Keratinocyte (primary cell): ENCODE measurements at places on chromosomes 12 and 14. TPM values are rescaled to one million over a fixed set of nuclear protein-coding genes. Genes with fewer than 3 reads are reported as not detected.

DNA sequence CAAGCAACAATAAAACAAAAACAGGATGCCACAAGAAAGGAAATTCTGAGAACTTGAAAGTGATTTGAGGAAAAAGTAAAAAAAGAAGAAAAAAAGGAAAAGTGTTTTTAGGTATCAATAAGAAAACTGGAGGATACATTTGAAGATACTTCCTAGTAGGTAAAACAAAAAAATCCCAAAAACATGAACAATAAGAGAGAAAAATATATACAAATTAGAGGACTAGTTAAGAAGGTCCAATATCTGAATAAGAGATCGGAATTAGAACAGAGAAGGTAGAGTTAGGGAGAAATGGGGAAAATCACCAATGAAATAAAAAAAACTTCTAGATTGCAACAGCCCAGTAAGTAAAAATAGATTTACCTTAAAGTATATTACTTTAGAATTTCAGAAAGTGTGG is 8.8 kb downstream of the DEPDC4 start:
- H3K27me3 ChIP-seq = no peaks in the 10 kb centered on the region
- H3K4me3 ChIP-seq = no peak overlapping the region
- no peaks in the 10 kb centered on the region for H3K36me3 ChIP-seq
- H3K27ac ChIP-seq = no peak overlapping the region
- no peak for DNase-seq

DNA sequence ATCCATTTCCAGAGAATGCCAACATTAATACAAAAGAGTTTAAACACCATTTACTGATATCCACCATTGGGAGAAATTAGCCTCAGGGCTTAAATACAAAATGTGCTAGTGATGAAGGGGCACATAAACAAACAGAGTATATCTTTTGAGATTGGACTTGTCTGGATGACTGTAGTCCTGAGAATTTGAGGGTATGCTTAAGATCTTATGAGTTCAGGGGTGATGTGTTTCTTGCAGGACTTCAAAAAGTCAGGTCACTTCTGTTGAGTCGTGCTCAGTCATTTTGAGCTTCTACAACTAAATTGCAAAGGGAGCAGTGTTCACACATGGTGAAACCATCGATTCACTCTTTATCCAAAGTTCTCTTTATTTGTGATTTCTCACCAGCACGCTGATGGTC is 425.7 kb downstream of the ATP23 start:
- no peak overlapping the region for H3K27ac ChIP-seq
- H3K4me1 ChIP-seq = peaks cover 24% of the 10 kb centered on the region
- no peaks in the 10 kb centered on the region for H3K36me3 ChIP-seq
- DNase-seq = no peak
- H3K4me3 ChIP-seq = no peak overlapping the region
- no peaks in the 10 kb centered on the region for H3K27me3 ChIP-seq

GRCh38 chr12:130816097-130816496 is 23.0 kb downstream of the STX2 start:
- no peaks in the 10 kb centered on the region for H3K27me3 ChIP-seq
- H3K4me1 ChIP-seq = peaks cover 6% of the 10 kb centered on the region
- H3K27ac ChIP-seq = no peak overlapping the region
- DNase-seq = no peak

DNA sequence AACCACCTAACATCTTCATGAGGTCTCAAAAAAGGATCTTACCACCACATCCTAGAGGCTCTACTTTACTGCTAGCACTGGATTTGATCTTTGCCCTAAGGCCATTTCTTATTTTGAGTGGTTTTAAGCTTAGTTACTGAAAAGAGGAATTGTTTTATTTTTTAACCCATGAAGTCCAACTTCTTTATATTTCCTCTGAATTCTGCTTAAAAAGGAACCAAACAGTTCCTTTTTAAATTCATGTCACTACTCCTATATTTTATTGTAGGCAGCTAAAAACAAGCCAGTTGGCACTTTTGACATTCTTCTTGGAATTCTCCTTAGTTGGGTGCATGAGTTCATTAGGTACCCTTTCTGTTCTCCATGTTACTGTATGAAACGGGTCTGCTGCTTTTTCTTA is 76.4 kb downstream of the FGD4 start:
- no peak for DNase-seq
- no peaks in the 10 kb centered on the region for H3K27me3 ChIP-seq
- no peaks in the 10 kb centered on the region for H3K4me1 ChIP-seq

DNA sequence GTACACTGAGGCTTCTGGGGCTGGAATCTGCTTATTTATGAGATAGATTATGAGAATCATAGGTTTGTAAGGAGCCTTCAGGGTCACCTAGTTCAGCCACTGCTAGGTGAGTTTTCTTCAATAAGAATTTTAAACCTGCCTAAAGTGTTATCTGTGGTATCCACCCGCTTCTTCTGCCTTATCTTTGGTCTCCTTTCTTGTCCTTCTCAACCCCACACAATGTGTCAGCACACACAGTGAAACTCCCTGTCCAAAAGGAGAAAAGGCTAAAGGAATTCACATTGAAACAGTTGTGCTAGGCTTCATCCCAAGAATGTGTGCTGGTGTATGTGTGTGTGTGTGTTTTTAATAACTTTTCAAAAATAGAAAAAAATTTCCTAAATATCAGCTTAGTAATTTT is 259.3 kb upstream of the BTG1 start:
- H3K36me3 ChIP-seq = no peaks in the 10 kb centered on the region
- no peak overlapping the region for H3K27ac ChIP-seq
- no peak overlapping the region for H3K4me3 ChIP-seq
- H3K4me1 ChIP-seq = no peaks in the 10 kb centered on the region

DNA sequence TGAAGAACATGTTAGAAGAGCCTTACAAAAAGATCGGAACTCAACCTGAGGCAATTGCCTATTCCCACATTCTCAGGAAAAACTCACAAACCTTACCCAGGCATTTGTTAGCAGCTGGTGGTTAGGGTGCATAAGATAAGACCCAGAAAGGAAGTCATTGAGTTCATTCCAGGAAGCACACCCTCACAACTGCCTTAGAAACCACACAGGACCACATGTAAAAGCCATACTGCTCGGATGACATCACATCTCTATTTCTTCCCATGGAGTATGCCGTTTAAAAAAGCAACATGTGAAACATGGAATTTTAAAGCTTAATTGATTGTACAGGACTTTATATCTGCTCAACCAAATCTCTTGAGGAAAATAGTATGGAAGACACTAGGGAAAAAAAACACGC is 411.2 kb downstream of the DAD1 start:
- H3K27ac ChIP-seq = no peak overlapping the region
- no peaks in the 10 kb centered on the region for H3K27me3 ChIP-seq
- H3K4me1 ChIP-seq = no peaks in the 10 kb centered on the region

DNA sequence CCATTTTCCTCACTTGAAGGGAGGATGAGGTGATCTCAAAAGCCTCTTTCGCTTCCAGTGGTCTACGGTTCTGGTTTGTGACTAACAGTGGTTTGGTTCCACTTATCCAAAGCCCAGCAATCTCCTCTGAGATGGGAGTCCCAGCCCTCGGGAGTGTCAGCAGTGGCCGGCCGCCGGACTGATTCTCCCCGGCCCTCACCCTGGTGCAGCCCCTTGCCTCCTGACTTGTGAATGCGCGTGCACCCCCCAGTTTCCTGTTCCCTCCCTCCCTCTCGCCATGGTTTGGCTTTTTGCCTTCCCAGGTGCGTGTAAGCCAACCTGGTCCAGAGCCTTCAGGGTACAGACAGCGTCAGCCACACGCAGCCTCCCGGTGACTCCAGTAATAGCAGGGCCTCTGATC is 74.5 kb downstream of the B4GALNT3 start:
- no peaks in the 10 kb centered on the region for H3K36me3 ChIP-seq
- no peak overlapping the region for H3K4me3 ChIP-seq
- H3K4me1 ChIP-seq = peaks cover 53% of the 10 kb centered on the region
- H3K27ac ChIP-seq = no peak overlapping the region
- DNase-seq = no peak

- no peaks in the 10 kb centered on the region for H3K27me3 ChIP-seq
- H3K4me3 ChIP-seq = no peak overlapping the region
- no peaks in the 10 kb centered on the region for H3K36me3 ChIP-seq
- no peaks in the 10 kb centered on the region for H3K4me1 ChIP-seq
These were observed 316.8 kb downstream of the SSPN start for GRCh38 chr12:26512213-26512612.

GRCh38 chr12:95740751-95741150 is 49.8 kb downstream of the NTN4 start:
- H3K36me3 ChIP-seq = no peaks in the 10 kb centered on the region
- H3K4me1 ChIP-seq = peaks cover 5% of the 10 kb centered on the region
- H3K4me3 ChIP-seq = no peak overlapping the region
- peak; percentile 68 for DNase-seq

GRCh38 chr12:761256-761655 is 8.9 kb downstream of the WNK1 start:
- H3K4me1 ChIP-seq = peaks cover 10% of the 10 kb centered on the region
- H3K36me3 ChIP-seq = peaks cover 6% of the 10 kb centered on the region
- no peak overlapping the region for H3K27ac ChIP-seq

DNA sequence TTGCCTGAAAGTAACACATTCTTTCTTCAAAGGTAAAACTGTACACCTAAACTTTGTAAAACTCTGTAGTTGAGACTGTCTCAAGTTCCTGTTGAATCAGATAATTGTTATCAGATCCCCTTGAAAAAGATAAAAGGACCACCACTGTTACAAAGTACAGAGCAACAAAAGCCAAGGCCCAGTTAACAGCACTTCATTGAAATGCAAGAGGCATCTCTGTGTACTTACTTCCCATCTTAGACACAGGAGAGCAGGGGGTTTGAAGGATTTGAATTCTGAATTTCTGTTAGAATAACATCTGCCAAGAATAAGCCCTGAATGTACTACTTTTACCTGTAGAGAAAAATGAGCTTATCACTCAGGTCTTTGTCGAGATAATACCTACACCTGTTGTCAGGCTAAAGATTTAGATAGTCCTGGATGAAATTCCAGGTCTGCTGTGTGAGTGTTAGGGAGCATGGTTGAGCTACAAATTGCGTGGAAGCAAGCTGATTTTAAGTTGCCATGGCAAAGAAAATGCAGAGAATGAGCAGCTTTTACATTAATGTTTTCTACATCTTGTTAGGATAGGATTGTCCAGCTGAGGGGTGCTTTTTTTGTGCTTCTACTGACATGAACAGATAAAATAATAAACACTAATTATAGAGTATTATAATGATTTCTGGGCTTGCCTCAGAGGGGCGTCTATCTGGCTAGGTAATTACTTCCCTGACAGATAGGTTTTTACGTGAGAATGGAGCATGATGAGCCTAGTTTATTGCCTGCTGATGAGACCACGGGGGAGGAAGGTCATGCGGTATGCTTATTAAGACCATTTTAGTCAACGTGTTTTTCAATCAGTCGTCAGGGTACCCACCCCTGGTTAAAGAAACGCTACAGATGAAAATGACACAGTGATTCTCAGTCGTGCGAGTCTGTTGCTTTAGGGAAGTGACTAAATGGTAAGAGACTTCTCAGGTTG is 309.2 kb downstream of the PAWR start:
- H3K4me3 ChIP-seq = no peak overlapping the region
- H3K27ac ChIP-seq = no peak overlapping the region
- DNase-seq = no peak
- no peaks in the 10 kb centered on the region for H3K4me1 ChIP-seq
- no peaks in the 10 kb centered on the region for H3K27me3 ChIP-seq

DNA sequence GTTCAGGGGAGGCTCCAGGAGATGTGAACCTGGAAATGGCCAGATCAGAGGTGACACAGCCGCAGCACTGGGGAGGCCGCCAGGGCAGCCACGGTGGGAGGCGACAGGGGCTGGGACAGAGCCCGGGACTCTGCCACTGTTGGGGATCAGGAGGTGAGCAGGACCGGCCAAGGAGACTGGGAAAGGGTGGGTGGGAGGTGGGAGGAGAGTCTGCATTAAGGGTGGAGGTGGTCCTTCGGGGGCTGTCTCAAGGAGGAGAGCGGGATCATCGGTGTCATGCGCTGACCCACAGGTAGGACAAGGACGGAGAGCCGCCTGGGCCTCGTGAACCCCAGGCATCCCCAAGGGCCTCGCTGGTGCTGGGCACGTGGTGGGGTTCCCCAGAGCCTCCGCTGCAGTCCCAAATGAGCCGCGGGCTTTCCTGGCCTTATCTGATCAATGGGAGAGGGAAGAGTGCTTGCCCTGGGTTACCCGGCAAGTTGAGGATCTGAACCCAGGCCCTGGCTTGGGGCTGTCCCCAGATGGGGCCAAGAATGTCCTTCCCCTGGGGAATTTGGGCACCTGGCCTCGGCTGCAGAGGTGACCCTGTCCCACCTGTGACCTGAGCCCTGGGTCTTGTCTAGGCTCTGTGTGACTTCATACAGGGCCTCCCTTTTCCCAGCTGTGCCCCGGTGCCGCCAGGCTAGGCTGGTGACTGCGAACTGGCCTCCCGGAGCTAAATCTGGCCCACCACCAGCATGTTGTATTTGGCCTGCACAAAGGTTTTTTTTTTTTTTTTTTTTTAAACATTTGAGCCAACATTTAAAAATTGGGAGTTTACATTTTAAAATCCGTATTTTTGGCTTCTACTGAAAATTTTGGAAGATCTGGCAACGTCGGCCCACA is 13.2 kb downstream of the BEGAIN start:
- no peak overlapping the region for H3K27ac ChIP-seq
- H3K4me1 ChIP-seq = no peaks in the 10 kb centered on the region
- H3K4me3 ChIP-seq = no peak overlapping the region
- DNase-seq = no peak

RNASE3 gene
- polyA plus RNA-seq = not detected in 3 replicates

SOAT2 gene
- 0.08 TPM in 1 of 3 replicates, not detected in the others for polyA plus RNA-seq

PIK3C2G gene
- 1.7 to 3.7 TPM (median 2.0 TPM) in 3 replicates for polyA plus RNA-seq

GLIPR1L2 gene
- 0.29 to 0.66 TPM (median 0.41 TPM) in 3 replicates for polyA plus RNA-seq

C12orf50 gene
- polyA plus RNA-seq = not detected in 3 replicates
